ENCODE measurements at places on chromosomes 13 and 19. TPM values are rescaled to one million over a fixed set of nuclear protein-coding genes. Genes with fewer than 3 reads are reported as not detected.

The IGFL3 gene
- not detected for total RNA-seq

The IL27RA gene
- 6.1 TPM for total RNA-seq

The CACNA1A gene
- 1.9 TPM for total RNA-seq

DNA sequence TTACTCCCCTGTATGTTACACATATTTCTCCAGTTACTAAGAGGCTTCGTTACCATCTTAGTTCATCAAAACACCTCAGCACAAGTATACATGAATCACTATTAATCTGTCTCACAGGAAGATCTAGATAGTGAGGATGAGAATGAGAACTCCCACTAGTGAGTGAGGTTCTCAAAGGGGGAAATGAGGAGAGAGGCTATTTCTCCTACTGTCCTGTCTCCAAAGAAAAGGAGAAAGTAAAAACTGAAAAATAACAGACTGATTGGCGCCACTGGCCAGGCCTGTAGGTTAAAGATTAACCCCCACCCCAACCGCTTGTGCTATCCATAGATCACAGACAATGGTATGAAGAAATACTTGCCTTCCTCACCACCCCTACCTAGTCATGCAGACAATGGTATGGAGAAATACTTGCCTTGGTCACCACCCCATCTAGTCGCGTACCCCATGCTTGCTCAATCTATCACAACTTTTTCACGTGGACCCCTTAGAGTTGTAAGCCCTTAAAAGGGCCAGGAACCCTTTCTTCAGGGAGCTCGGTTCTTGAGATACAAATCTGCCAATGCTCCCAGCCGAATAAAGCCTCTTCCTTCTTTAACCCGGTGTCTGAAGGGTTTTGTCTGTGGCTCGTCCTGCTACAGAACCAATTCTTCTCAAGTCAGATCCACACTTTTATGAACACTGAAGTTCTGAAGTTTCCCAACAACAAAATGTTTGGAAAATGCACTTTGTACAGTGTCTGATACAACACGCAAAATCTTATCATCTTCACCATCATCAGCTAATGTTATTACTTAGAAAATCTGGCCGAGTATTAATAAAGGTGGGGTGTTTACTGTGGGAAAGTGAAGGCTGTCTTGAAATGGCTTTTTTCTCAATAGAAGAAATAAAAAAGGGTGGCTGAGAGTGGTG is 598.1 kb downstream of the UQCRFS1 start:
- DNase-seq, result no peak

DNA sequence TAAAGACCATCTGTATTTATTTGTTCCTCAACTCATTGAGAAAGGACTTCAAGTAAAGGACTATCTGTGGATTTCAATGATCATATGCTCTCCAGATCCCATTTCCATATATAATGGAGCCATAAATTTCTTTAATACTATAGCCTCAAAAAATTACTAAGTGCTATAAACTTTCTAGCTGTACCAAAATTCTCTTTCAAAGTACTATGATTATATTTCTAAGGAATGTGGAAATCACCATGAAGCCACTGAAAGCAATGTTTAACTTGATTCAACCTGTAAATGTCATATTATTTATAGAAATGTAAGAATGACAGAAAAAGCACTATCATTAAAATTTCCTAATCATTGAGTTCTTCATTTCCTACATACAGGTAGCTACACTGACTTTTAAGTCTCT is 20.7 kb downstream of the TBC1D4 start:
- no peak for DNase-seq

- no peak for DNase-seq
Measured at GRCh38 chr13:93413972-93414717, 187.5 kb downstream of the GPC6 start.

The EMP3 gene
- 498 TPM for total RNA-seq

DNA sequence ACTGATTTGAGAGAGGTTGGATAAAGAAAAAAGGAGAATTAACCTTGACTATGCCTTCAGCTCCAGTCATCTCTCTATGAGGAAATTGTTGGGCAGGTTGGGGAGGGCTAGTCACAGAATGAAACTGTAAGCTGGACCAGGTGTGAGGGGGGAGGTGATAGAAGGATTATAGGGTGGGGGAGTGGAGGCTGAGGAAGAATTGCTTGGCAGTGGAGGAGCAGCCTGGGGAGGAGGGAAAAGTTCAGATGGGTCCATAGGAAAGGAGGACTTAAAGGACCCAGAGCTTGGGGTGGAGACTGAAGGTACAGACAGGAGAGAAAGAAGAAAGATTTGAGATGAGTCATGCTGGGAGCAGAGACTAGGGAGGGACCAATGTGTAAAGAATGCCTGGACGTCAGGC is 8.2 kb upstream of the ZNF431 start:
- no peak for DNase-seq

The ZNF154 gene
- total RNA-seq, result not detected

GRCh38 chr13:97257800-97258799 is 36.0 kb downstream of the MBNL2 start:
- peak; percentile 90 for DNase-seq

GRCh38 chr13:96218475-96218874 is 128.6 kb downstream of the HS6ST3 start:
- no peak for DNase-seq

The RXFP2 gene
- total RNA-seq, result not detected

DNA sequence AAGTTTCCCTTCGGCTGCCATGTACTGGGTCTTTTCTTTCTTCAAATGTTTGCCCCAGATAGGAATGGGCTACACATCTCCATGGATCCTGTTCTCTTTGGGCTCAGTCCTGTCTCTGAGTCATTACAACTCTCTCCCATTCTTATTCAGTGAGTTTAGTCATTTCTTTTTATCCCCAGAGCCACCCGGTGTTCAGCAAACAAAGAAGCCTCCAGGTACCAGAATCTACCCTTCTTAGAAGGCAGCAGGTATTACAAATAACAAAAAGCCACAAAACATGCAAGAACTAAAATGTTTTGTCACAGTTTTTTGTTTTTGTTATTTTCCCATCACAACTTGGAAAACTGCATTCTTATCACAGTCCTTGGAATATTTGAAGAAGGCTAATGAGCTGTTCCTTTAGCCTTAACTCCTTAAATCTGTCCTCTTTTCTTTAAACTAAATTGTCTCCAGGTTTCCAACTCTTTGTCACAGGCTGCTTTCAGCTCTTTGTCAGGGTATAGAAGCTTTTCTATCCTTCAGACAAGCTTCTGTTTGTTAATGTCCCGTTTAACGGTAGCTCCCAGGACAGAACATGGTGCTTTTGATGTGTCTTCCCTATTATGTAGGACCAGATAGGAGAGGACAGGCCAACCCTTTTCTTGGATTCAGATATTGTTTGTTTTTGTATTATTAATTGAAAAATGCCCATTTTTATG is 215.5 kb upstream of the HTR2A start:
- no peak for DNase-seq

The KLK4 gene
- not detected for total RNA-seq

DNA sequence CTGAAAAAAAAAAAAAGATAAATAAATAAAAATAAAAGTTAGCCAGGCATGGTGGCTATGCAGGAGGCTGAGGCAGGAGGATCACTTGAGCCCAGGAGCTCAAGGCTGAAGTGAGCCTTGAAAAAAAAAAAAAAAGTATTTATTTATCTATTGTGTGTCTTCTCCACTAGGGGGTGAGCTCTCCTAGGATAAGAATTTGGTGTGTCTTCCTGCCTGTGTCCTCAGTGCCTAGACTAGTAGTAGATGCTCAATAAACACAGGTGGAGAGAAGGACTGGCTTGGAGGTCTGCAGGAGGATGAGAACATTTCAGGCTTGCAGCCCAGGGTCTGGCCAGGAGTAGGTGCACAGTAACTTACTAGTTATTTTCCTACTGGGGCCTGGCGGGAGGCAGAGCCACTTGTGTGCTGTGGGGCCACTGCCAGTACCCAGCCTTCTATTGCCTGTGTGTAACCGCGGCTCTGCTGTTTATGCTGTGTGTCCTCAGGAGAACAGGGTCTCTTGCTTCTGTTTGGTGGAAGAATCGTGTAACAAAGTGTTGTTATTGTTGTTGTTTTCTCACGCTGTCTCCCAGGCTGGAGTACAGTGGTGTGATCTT is 5.4 kb downstream of the LMTK3 start:
- DNase-seq, result peak; percentile 45

DNA sequence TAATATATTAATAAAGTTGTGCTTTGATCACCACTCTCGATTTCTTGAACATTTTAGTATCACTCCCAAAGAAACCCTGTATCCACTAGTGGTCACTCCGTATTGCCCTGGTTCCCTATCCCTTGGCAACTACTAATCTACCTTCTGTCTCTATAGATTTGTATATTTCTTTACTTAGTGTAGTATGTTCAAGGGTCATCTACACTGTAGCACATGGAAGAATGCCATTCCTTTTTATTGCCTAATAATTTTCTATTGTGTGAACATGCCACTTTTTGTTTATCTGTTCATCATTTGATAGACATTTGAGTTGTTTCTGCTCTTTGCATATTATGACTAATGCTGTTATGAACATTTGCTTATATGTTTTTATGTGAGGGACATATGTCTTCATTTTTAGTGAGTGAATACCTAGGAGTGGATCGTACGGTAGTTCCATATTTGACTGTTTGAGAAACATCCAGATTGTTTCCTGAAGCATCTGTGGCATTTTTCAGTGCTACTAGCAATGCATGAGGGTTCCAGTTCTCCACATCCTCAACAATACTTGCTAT is 254.0 kb downstream of the GPC6 start:
- DNase-seq, result no peak

The ZNF135 gene
- total RNA-seq, result 0.09 TPM

DNA sequence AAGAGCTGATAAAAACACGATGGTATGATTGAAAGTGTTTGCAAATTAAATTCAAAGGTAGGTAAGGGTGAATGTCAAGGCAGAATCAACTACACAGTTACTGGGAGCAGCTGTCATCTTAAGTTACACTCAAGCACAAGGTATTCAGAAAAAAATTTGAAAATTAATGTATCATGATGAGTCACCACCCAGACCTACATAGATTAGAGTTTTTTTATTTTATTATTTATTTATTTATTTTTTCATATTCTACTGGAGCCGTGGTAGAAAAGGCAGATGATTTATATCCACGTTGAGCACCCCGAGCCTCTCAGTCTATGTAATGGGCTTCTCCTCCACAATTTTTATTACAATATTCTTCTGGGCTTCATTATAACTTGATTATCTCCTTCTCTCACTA is 728.9 kb upstream of the ARGLU1 start:
- DNase-seq, result no peak

The PCDH8 gene
- total RNA-seq, result not detected

GRCh38 chr19:58434217-58434616 is 5.7 kb downstream of the ZNF132 start:
- no peak for DNase-seq

DNA sequence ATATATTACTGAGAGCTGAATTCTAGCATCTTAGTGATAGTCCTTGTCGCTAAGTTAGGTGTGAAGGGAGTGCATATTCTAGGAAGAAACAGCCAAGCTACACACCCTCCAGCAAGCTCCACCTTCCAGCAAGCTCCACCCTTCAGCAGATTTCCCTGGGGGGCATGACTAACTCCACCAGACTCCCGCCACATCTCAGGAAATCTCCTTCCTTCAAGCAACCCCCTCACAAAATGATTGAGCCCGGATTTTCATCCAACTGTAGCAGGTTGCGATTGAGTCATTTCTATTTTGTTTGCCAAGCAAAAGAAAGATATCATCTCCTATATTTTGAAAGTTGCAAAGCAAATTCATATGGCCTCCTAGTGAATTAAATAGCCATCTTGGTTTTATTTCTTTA is 162.1 kb upstream of the TMTC4 start:
- DNase-seq, result no peak

The S1PR4 gene
- not detected for total RNA-seq

The ZNF575 gene
- 1.9 TPM for total RNA-seq

DNA sequence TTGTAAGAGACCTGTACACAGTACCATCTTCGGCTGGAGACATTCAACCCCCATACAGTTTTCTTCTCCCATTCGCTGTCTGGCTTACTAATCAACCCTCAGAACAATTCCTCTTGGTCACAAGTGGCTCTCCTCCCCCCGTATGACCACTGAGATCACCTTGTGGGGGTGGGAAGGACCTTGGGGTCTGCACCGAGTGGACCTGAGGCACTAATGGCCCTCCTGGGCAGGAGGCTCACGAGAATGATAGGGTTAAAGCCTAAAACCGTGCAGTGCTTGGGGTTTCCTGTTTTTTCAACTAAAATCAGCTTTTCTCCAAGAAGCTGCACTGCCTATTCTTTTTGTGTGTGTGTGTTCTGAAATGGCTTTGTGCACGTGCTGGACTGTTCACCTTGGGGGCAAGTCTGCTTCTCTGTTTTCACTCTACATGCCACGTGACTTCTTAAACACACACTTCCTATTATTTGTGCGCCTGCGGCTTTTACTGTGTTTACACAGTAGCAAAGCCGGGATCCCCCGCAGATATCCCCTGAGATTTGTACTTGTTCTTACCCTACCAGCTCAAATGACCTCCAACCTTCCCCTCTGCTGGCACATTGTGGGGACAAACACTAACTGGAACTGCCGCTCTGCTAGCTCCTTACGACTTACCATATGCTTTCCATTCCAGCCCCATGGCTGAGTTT is 12.3 kb downstream of the RBM26 start:
- no peak for DNase-seq

- DNase-seq, result no peak
Measured at GRCh38 chr19:29121684-29122083, 91.3 kb downstream of the UQCRFS1 start.

The ZNF730 gene
- total RNA-seq, result 0.86 TPM

The SKA3 gene
- 21.3 TPM for total RNA-seq

Data from HFFc6 (cell line).